Smooth muscle cell of the coronary artery (primary cell): ENCODE measurements at places on chromosomes 12 and 14. TPM values are rescaled to one million over a fixed set of nuclear protein-coding genes. Genes with fewer than 3 reads are reported as not detected.

Gene P2RX7
- total RNA-seq: under 0.01 and 5.4 TPM in 2 replicates

Gene KCNK10
- total RNA-seq: not detected in 2 replicates

Gene SLC17A8
- total RNA-seq: not detected in 2 replicates

Gene RPS6KL1
- total RNA-seq: 0.35 and 0.45 TPM in 2 replicates

Gene SARNP
- 32.2 and 105 TPM in 2 replicates for total RNA-seq

Gene SSTR1
- 0.45 and 1.1 TPM in 2 replicates for total RNA-seq

Gene EIF5
- 114 and 401 TPM in 2 replicates for total RNA-seq

Gene SERPINA1
- total RNA-seq: 0.08 TPM in 1 of 2 replicates, not detected in the other

Gene DAO
- total RNA-seq: under 0.01 TPM in 1 of 2 replicates, not detected in the other

Gene EML5
- 0.70 TPM in 1 of 2 replicates, not detected in the other for total RNA-seq

Gene KRT5
- 0.15 TPM in 1 of 2 replicates, not detected in the other for total RNA-seq

Gene EPYC
- total RNA-seq: not detected in 2 replicates

Gene RHOJ
- 10.5 and 41.2 TPM in 2 replicates for total RNA-seq

Gene LTB4R2
- 1.2 and 2.3 TPM in 2 replicates for total RNA-seq

Gene COPZ1
- 105 and 118 TPM in 2 replicates for total RNA-seq

Gene SRGAP1
- total RNA-seq: 2.6 and 26.2 TPM in 2 replicates

Gene GLT8D2
- total RNA-seq: 11.9 and 46.4 TPM in 2 replicates

Gene TESPA1
- total RNA-seq: not detected in 2 replicates

Gene RERGL
- total RNA-seq: 0.30 TPM in 1 of 2 replicates, not detected in the other

Gene ADAMTS20
- not detected in 2 replicates for total RNA-seq

Gene KRT74
- not detected in 2 replicates for total RNA-seq

Gene C3AR1
- total RNA-seq: under 0.01 and 0.30 TPM in 2 replicates

Gene ISM2
- total RNA-seq: under 0.01 TPM in 1 of 2 replicates, not detected in the other

Gene EPS8
- total RNA-seq: 85.8 and 150 TPM in 2 replicates

Gene KLHL33
- 0.23 TPM in 1 of 2 replicates, not detected in the other for total RNA-seq

Gene SLC38A4
- 0.35 and 0.60 TPM in 2 replicates for total RNA-seq

Gene GPD1
- 0.30 and 0.47 TPM in 2 replicates for total RNA-seq

Gene LRRC9
- total RNA-seq: not detected in 2 replicates

Gene LRP1-AS
- total RNA-seq: not detected in 2 replicates

Gene DBX2
- not detected in 2 replicates for total RNA-seq

Gene TDRD9
- total RNA-seq: 0.30 and 4.1 TPM in 2 replicates

Gene LMNTD1
- 0.23 TPM in 1 of 2 replicates, not detected in the other for total RNA-seq

Gene MANSC1
- 0.47 and 1.8 TPM in 2 replicates for total RNA-seq

Gene TMEM19
- 25.2 and 45.4 TPM in 2 replicates for total RNA-seq

Gene CLEC1B
- total RNA-seq: not detected in 2 replicates

Gene PUS1
- total RNA-seq: 8.0 and 10.6 TPM in 2 replicates

Gene KLRF1
- total RNA-seq: not detected in 2 replicates

Gene PROX2
- not detected in 2 replicates for total RNA-seq

Gene TMEM132D
- not detected in 2 replicates for total RNA-seq

Gene PDE3A
- 2.7 and 32.4 TPM in 2 replicates for total RNA-seq

Gene SAV1
- total RNA-seq: 10.4 and 13.5 TPM in 2 replicates

Gene SIRT4
- total RNA-seq: 1.5 and 2.9 TPM in 2 replicates

Gene ANKS1B
- 0.94 TPM in 1 of 2 replicates, not detected in the other for total RNA-seq

Gene MMP14
- total RNA-seq: 361 and 371 TPM in 2 replicates

Gene KRT82
- not detected in 2 replicates for total RNA-seq

Gene KCNK13
- total RNA-seq: 0.08 TPM in 1 of 2 replicates, not detected in the other
